Nucleus accumbens (tissue), 56 donors: ENCODE measurements at places on chromosomes 5 and 9.

GRCh38 chr5:3606121-3606831, 10.6 kb downstream of the IRX1 start:
- no peak for DNase-seq

DNA sequence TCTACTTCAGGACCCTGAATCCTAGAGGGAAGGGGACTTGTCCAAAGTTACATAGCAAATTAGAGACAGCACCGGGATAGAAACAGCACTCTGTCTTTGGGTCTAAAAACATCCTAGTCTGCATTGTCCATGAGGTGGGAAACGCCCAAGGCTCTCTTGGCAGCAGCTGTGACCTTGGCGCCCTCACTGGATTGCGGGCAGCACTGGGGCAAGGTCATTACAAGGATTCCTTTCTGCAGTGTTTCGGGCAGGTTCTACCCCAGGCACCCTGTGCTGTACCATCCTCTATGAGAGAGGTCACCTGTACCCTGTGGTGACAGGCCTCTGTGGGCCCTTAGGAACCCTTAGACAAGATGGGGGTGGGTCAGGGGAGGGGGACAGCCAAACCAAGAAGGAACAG, 8.6 kb downstream of the CD74 start:
- DNase-seq, result no peak

- DNase-seq, result no peak
Measured at GRCh38 chr5:137215261-137215660, 283.9 kb downstream of the SPOCK1 start.

DNA sequence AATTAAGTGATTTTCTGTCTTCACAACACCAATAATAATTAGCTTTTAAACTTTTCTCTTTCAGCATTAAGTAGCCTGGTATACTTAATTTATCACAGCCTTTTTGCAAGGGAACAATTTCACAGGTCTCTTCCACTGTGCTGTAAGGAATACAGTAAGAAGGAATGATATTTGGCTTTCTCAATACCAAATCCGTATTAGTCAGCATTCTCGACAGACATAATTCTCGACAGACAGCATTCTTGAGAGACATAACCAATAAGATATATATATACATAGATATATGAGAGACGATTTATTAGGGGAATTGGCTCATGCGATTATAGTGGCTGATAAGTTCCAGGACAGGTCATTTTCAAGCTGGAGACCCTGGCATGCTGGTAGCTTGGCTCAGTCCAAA, 18.0 kb downstream of the PRKAA1 start:
- DNase-seq, result no peak

DNA sequence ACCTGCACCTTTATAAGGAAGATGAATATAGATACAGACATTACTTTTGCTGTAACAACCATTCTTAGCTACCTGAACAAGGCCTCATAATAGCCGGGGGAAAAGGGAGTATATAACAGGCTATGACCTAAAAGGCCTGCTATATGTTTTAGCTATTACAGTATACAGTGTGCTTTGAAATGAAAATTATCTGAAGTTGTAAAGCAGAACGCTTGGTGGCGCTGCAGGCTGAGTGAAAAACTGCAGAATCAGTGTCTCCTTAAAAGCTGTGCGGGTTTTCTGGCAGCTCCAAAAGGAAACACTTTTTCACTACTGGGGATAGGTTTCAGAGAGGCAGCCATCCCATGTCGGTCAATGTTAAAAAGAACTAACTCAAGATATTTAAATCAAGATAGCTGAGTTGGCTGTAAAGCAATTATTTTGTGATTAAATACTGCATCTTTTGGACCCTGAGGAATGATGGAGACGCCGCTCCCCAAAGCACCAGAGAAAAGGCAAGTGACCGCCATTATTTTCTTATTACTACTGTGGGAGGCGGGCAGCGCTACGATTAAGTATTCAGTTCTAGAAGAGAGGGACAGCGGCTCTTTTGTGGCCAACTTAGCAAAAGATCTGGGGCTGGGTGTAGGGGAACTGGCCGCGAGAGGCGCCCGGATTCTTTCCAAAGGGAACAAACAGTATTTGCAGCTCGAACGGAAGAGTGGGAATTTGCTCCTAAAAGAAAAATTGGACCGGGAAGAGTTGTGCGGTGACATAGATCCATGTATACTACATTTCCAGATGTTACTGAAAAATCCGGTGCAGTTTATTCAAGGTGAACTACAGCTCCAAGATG, 5.9 kb downstream of the PCDHB6 start:
- DNase-seq, result no peak
